Activated naive CD8-positive, alpha-beta T cell treated with anti-CD3 and anti-CD28 coated beads for 36 hours (primary cell): ENCODE measurements at places on chromosomes 5 and 9.

DNA sequence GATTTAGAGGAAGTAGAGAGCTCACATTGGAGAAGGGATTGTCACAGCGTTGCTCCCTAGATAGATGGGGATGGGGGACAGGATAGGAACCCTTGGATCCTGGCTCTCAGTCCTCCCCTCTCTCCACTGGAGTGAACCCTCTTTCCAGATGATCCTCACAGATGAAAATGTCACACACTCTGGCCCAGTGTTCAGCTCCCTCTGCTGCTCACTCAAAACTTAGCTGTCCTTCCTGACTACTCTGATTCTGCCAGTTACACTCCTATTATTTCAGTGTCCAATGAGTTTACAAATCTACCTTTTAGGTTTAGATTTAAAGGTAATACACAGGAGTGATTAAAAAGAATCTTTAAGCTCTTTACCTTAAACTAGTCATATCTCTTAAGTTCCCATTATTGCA, 5.8 kb upstream of the SPINK7 start:
- no peak for DNase-seq

DNA sequence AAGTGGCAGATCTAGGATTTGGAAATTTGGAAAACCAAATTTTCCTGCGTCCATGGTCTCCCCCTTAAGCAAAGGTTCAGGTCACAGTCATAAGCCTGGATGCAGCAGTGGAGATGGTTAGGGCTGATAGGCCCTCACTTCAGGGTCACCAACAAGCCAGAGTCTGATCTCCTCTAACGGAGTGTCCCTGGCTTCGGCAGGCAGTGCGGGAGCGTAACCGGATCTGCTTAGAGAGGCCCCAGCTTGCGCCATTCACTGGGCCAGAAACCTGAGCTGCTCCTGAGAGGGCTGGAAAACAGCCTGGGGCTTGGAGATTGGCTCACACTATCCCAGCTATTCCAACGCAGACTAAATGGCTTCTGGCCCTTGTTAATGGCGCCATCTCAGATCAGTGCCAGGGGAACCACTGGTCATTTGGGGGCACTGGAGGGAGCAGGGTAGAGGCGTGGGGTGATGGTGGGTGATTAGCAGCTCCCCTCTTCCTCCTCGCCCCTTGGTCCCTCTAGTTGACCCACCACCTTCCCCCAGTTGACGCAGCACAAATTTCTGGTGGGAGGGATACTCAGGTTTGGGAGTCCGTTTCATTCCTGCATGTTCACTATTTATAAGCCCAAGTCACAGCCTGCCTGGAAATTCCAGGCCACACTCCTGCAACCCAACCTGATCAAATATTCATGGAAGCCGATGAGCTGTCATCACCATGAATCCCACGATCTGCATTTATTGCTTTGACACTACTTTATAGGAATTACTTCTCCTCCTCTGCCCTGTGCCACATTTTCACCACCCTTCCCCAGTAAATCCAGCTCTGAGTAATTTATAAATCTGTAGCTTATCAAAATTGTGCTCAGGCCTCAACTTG, 134.6 kb upstream of the CPEB4 start:
- no peak for DNase-seq

GRCh38 chr5:114898602-114899001, 271.1 kb downstream of the TRIM36 start:
- DNase-seq, result no peak

- peak; percentile 82 for DNase-seq
Observed at GRCh38 chr9:127970401-127971313, 10.1 kb downstream of the EEIG1 start.

DNA sequence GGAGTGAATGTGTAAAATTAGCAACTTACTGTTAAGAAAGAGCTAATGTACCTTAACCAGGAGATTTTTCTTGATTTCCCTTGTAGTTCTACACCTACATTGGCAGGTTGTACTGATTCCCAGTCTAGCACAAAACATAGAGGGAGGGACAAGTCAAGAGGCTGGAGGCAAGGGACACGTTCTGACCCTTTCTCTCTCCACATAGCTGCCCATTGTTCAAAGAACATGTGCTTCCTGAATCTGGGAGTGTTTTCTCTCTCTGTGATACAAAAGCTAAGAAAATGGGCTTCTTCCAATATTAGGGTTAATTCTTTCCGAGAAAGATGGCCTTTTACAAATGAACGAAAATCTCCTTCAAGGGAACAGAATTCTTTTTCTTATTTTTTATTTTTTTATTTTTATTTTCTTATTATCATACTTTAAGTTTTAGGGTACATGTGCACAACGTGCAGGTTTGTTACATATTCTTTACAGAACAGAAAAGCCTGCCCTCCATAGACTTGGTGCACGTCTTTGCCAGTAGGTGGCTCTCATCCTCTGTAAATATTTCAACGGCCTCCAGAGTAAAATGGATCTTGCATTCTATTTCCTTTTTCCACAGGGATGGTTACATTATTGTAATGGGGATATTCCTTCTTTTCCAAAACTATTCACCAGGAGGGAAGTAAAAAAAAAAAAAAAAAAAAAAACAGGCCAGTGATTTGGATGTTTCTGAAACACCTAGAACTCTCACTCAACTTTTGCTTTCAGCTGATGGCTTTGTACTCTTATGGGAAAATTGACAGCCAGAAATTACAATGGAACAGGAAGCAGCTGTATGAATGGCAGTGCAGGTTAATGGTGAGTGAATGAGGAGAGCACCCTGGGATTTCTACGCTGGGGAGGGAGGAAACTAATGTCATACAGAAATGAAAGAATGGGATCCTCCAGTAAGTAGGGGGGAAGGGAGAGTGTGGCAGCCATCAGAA, 13.1 kb upstream of the IFNA5 start:
- no peak for DNase-seq

DNA sequence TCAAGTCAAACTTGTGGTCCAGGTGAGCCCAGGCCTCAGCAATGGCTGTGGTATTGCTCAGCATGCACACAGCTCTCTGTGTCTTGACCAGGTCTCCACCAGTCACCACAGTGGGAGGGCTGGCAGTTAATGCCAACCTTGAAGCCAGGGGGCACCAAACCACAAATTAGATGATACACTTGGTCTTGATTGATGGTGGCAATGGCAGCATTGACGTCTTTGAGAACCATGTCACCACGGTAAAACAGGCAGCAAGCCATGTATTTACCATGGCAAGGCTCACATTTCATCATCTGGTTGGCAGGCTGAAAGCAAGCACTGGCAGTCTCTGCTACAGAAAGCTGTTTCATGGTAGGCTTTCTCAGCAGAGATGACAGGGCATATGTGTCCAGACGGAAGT, 40.0 kb downstream of the NIM1K start:
- DNase-seq, result no peak

- DNase-seq, result no peak
Observed at GRCh38 chr5:149363358-149363757, 5.5 kb downstream of the PCYOX1L start.

DNA sequence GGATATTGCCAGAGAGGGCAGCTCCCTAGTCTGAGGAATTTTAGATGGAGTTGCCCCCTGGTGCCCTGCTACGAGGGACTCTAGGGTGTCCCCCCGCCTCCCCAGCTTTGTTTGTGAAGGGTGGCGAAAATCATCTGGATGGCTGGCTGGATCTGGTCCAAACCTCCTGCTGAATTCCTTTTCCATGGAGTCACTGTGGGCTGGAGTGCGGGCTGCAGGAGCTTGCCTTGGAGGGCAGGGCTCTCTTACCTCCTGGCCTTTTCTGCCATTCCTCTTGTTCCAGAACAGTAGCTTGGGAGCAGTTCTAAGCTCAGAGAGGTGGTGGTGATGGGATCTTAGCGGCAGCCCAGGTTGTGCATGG, 2.1 kb downstream of the SYNPO start:
- no peak for DNase-seq

DNA sequence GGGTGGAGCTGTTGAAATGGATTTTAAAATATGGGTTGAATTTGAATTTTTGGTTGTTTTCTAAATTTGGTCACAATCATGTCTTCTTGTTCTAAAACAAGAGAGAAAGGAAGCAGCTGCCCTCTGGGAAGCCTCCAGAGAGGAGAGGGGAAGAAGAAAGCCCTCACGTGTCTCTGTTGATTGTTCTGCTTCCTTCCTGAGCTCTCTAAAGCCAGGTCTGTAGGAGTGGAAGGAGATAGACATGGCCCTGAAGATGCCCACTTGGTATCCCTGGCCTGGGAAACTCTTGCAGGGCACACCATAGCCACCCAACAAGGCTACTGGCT, 59.6 kb downstream of the GALNT12 start:
- DNase-seq, result no peak

DNA sequence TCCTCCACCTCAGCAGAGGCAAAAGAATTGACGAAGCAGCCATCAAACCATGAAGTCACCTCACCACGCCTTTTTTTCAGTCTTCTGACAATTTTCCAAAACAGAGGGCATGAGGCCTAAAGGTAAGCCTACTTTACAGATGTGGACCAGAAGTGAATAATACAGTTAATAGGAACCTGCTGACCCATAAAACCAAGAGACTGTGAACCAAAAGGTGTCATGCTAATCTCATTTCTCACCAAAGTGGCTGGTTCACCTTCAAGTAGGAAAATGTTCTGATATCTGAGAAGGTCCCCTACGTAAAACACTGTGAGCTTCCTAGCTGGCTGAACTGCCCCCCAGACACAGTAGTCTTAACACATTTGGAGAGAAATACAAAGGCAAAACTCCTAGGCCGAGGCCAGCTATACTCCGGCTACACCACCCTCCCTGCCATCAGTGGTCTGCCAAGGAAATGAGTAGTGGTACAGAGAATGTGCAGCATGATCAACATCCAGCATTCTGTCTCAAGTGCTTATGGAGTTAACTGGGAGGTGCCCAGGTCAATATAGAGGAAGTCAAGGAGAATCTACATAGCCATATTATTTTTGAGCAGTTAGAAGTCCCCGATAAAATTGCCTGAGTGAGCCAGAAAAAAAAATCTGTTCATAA, 19.3 kb upstream of the F2RL2 start:
- DNase-seq, result no peak
